NCI-H1436 treated with DMSO at 0.1 percent for 48 hours (cell line): ENCODE measurements at places on chromosomes 5 and 9.

DNA sequence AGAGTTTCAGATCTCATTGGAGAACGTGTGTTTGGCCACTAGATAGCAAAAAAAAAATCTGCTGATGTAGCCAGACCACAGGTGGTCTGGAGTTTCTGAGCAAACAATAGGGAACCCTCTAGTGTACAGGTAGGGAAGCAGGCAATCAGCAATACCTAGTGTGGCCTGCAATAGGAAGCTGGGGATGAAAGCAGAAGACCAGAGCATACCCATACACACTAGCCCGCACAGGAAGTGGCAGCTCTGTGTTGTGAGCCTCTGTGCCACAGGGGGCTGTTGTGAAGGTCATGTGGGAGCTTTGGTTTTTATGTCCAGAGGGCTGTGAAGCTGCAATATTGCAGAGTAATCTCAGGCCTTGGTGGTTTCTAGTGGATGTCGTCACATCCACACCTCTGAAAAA, 81.2 kb downstream of the MTAP start:
- DNase-seq = no peak

GRCh38 chr5:81171769-81172168, 61.4 kb upstream of the CKMT2 start:
- no peak for DNase-seq

- no peak for DNase-seq
These were observed 845.6 kb upstream of the CDH6 start for GRCh38 chr5:30347858-30348257.

GRCh38 chr5:149485655-149486615, 65.3 kb downstream of the CSNK1A1 start:
- no peak for DNase-seq
